ENCODE measurements at places on chromosomes 13 and 19.

GRCh38 chr19:8050274-8051096 is 2.1 kb upstream of the CCL25 start:
- peak; percentile 59 for DNase-seq

DNA sequence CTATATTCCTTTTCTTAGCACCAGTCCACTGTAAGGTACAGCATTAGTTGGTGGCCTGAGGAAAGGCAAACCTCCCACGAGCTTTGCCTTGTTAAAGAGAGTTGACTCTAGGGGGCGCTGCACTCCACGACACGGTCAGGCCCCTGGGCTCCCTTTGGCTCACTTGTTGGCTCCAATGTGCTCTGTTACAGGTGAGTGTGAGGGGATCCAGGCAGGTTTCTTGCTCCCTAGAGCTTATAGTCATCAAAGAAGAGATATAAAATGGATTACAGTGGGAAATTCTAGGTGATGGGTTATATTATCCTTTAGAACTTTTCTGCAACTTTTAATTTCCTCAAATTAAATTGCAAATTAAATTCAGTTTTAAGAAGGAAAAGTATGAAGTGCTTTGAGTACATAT is 3.7 kb downstream of the WDR87 start:
- peak; percentile 92 for DNase-seq

- no peak for DNase-seq
Observed at GRCh38 chr13:61770681-61771080, 355.0 kb upstream of the PCDH20 start.

DNA sequence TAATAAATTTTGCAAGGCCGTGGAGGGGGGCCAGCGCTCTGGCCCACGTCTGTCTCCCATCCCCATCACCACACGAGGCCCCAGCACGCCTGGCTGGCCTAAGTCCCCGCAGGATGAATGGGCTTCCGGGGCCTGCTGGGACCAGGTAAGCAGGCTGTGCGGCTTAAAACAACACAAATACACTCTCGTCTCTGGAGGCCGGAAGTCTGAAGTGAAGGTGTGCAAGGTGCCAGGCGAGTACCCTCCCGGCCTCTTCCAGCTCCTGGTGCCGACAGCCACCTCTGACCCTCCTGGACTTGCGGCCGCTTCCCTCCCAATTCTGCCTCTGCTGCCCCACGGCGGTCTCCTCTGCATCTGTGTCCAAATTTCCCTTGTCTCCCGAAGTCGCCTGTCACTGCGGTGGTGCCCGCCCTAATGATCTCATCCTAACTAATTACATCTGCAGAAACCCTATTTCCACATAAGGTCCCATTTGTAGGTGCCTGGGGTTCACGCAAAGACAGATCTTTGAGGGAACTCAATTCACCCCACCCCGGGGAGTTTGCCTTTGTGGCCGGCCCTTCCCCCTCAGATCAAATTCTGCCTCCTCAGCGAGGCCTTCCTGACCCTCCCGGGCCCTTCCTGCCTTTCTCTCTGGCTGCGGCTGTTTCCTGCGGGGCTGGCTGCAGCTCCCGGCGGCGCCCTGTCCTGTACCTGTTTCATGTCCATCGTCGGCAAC is 8.1 kb upstream of the PTBP1 start:
- peak; percentile 66 for DNase-seq
